ENCODE measurements at places on chromosomes 6 and 20.

DNA sequence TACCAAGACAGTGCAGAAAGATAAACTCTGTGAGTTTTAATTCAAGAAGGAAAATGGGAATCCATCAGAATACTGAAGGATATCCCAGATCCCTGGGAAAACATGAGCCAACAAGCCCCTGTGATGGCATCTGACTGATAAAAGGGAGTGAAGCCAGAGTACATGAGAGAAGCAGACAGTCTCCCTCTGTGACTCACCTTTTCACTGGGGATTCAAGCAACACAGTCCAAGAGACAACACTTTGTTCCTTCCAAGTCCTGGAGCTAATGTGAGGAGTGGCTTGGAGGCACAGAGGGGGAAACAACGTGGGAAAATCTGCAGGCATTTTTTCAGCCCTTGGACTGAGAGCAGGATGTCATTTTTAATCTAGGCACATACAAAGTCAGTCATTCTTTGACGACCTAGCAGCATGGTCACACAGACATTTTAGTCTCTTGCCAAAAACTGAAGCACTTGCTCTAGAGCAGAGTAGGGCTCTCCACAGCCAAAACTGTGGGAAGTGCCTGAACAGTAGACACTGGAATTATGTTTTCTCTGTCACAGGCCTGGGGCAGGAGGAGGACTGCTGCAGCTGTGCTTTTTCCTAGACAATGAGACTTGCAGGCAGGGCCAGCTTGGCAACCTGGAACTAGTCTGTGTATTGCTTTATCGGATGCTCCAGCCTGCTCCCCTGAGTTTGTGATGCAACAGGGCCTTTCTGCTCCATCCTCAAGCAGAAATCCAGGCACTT is 465.0 kb upstream of the GJE1 start:
- no peak for DNase-seq

DNA sequence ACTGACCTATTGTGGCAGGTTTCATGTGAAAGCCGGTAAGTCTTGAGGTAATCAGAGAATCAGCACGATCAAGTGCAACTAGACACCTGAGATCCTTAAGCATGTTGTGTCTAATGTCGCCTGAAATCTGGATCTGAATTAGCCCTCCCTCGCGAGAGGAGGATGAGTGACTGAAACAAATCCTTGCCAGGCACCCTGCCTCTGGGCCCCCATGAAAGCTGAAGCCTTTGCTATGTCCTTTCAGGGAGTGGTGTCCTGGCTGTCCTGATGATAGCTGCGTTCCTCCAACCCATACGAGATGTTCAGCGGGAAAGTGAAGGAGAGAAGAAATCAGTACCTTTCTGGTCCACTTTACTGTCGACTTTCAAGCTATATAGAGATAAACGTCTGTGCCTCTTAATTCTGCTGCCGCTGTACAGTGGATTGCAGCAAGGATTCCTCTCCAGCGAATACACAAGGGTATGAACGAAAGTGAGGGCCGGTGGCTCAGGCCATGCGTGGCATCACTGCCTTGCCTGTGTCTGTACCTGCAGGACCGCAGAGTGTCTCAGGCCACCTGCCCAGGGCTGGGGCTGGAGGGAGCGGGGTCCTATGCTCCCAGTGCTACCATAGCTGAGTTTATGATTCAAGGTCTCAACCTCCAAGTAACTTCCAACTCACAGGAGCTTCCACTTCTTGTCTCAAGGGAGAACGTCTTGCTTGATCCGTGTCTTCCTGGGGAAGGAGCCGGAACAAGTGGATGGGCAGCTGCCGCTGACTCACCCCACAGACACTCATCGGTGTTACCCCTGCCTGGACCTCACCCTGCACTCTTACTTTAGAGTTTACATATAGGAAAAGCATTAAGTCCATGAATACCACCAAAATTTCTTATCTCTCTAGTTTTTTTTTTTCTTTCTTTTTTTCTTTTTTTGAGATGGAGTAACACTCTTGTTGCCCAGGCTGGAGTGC is 12.8 kb downstream of the UNC93A start:
- DNase-seq = no peak

DNA sequence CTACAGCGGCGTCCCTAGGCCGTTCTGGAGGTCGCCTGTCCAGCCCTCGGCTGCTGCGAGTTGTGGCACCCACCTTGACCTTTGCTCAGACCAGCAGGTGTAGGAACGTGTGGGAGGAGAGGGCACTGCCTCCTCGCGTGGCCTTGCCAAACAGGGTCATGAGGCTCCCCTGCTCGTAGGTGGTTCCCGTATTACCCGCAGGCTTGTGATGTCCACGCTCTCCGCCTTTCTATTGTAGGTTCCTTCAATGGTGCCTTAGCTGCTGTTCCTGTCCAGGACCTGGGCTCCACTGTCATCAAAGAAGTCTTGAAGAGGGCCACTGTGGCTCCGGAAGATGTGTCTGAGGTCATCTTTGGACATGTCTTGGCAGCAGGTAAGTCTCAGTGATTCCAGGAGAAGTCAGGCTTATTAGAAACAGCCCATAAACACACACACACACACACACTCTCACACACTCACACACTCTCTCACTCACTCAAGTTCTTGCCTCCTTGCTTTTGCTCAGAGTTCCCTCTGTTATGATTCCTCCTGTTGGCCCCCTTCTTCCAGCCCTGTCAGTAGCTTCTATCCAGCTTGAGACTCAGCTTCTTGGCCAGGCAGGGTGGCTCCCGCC is 942 bp downstream of the ACAT2 start:
- no peak for DNase-seq

- DNase-seq = no peak
Measured at GRCh38 chr20:58715801-58716475, 23.3 kb downstream of the NPEPL1 start.

- no peak for DNase-seq
Measured at GRCh38 chr6:946546-946945, 253.6 kb upstream of the EXOC2 start.

DNA sequence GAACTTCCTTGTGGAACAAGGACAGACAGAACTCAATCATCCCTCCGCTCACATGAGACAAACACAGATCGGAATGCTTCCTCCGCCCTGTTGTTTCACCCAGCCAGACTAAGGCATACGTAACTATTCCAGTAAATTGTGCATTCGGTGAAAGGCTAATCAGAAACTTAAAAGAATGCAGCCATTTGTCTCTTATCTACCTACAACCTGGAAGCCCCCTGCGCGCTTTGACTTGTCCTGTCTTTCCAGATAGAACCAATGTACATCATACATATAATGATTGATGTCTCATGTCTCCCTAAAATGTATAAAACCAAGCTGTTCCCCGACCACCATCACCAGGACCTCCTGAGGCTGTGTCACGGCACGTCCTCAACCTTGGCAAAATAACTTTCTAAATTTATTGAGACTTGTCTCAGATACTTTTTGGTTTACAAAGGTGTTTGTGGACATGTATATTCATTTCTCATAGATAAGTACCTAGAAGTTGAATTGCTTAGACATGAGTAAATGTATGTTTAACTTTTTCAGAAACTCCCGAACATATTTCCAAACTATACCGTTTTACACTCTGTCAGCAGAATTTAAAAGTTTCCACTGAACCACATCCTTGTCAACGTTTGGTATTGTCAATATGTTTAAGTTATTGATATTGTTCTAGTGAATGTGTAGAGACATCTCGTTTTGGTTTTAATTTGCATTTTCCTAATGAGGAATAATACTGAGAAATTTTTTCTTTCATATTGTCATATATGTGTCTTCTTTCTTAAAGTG is 197.6 kb upstream of the THBS2 start:
- no peak for DNase-seq

- DNase-seq = no peak
Measured at GRCh38 chr20:19347943-19348456, 135.6 kb downstream of the SLC24A3 start.

DNA sequence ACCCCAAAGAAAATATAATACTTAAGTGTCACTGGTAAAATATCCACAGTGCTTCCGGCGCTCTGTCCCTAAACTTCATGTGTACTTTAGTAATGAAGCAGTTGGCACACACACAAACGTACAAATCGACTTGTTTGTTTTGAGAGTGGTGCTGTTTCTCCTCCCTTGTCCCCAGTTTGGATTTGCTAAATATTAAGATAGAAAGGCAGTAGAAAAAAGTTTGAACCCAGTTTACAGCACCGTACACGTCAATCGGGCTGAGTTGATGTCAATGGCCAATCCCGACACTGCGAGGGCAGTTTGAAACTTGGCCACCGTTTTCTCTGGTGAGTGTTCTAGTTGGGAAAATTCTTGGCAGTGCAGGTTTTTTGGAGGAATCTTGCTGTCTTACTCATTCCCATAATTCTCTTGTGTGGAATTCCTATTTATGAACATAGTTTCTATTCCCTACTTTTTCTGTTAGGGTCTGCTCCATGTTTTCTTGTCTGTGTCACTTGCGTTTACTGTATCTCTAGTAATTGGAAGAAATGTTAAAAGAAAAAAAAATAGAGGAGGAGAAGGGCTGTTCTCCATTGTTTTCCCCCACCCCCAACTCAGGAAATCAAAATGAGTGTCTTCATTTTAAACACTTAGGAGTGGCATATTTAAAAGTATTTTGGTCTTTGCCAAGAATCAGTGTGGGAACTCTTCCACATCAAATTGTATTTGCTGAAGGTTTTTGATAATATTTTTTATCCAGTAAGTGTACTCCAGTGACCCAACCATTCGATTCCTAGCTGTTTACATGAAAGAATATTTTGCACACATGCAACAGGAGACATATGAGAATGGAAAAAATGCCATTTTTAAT is 72.3 kb downstream of the OR2B2 start:
- DNase-seq = peak; percentile 53

DNA sequence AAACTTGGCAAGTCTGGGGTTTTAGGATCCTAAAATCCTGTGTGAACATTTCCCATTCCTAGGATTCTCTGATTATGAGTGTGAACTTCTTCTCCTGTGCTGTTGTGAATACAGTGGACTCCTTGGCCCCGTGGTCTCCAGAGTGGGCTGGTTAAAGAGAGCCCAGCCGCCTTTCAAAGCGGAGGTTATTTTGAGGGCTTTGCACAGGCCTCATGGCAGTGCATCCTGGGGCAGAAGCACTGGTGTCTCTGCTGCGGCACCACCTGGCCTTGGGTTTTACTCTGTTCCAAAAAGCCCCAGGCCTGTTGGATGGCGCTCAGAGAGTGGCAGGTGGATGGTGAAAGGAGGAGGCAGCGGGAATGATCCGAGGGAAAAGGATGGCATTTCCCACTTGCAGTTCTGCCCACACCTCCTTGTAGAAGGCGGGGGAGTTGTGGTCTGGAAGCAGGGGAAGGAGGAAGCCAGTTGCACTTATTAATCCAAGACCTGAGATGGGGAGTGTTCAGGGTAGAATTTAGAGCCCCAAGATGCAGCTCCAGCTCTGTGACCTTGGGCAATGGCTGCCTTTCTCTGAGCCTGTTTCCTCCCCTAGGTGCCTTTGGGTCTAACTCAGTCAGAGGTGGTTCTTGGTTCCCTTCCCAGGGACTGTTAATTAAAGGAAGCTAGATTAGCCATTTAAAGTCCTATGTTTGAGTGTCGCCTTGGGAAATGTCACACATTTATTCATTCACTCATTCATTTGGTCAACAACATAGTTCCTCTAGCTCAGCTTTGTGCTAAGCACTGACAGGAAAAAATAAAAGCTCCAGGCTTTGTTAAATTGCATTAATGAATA is 22.4 kb downstream of the MMP24 start:
- DNase-seq = no peak

GRCh38 chr6:27406085-27406484 is 17.5 kb downstream of the ZNF391 start:
- DNase-seq = no peak

DNA sequence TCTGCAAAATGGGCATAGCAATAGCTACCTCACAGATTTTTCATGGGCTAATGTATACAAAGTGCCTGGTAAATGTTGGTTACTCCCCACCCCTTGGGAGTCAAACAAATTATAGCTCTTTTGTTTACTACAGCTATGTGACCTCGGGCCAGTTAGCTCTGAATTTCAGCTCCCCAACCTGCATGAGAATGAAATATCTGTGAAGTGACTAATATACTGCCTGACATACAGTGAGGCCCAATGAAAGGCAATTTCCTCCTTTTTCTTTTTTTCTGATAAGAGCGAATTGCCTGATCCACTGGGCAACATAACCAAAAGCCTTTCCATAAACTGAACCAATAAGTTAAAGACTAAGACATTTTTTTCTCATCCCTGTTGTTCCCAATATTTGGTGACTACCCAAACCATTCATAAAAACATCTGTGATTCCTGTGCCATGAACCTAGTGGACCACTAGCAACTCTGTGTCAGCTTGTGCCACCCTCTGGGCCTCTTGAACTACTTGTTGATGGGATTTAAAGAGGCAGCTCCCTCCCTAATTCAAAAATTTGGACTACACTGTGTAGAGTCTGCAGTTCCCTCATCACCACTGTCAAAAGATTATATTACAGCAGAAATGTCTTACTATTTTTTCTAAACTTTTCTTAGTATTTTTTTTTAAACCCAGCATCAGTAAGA is 91.9 kb upstream of the TMEM30A start:
- no peak for DNase-seq

- DNase-seq = no peak
Measured at GRCh38 chr6:98041921-98042320, 758.9 kb upstream of the MMS22L start.

DNA sequence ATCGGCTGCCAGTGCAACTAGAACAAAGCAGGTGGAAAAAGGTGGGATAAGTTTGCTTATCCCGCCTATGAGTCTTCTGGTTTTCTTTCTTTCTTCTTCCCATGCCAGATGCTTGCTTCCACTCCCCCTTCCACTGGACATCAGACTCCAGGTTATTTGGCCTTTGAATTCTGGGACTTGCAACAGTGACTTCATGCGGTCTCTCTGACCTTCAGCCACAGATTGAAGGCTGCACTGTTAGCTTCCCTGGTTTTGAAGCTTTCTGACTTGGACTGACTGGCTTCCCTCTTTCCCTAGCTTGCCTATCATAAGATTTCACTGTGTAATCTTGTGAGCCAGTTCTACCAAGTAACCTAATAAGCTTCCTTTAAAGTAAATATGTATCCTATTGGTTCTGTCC is 878.4 kb upstream of the GJE1 start:
- no peak for DNase-seq

DNA sequence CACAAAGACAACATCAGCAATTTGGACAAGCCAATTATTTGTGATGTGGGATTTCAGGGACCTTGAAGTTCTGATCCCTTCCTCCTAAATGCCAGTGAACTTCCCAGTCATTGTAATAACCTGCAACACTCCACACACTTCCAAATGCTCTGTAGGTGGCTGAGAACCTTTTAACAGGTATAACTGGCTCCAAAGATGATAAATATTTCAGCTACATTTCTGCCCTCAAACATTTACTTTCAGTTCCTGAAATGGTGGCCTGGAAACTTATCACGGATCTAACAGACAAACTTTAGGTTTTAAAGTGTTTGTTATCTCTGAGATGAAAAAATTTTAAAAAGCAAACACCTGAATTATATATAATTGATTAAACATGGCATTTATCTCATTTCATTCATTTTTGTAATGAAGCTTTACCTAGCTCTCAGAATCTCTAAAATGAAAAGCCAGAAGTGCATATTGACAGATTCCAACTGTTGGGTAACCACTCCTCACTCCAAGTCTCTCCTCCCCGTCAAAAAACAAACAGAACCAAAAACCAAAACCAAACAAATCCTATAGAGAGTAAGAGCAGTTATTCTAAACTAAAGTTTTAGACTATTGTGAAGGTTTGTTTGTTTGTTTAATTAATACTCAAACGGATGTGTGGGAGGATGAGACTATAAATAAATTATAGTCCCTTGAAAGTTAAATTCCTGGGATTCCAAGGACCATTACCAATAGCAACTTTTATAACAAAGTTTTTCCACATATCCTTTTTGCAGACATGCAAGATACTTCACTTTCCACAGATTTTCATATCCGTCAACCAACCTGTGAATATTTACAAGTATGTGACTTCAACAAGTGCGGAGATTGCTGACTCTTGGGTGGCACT is 12.4 kb upstream of the KIAA0408 start:
- no peak for DNase-seq
